ENCODE measurements at places on chromosomes 5 and 9.

GRCh38 chr5:67334373-67334772, 137.8 kb upstream of the CD180 start:
- DNase-seq = no peak

DNA sequence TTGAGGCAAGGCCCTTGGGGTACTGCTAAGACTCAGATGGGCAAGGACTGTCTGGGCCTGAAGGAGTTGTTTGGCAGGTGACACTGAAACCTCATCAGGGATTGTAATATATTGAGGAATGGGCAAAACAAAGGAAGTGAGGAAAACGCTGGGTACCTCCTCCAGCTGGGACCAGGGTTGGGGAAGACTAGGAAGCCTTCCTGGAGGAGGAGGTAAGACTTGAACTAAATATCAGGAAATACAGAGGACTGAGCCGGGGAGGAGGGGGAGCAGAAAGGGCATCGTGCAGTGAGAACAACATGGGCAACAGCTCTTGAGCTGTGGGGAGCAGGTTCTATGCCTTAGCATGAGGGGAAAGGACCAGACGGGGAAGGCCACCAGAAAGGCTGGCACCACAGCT, 144.0 kb downstream of the GABBR2 start:
- no peak for DNase-seq

- no peak for DNase-seq
These were observed 750.9 kb downstream of the MAT2B start for GRCh38 chr5:164256351-164256750.

GRCh38 chr9:133355881-133356357, 368 bp downstream of the SURF1 start:
- no peak for DNase-seq

- DNase-seq = no peak
These were observed 78.0 kb downstream of the ANXA2R start for GRCh38 chr5:42962124-42962523.
